ENCODE measurements at places on chromosomes 12 and 14.

- DNase-seq = peak; percentile 51
These were observed 100.5 kb downstream of the PPM1H start for GRCh38 chr12:62834406-62834805.

GRCh38 chr14:99192830-99193229 lies 79.2 kb downstream of the BCL11B start:
- DNase-seq = no peak

GRCh38 chr12:110737532-110737931 lies 5.2 kb downstream of the PPP1CC start:
- no peak for DNase-seq

- DNase-seq = no peak
These were observed 36.1 kb upstream of the NEDD1 start for GRCh38 chr12:96870946-96871345.

GRCh38 chr14:104295681-104296387 lies 157.4 kb downstream of the KIF26A start:
- no peak for DNase-seq

DNA sequence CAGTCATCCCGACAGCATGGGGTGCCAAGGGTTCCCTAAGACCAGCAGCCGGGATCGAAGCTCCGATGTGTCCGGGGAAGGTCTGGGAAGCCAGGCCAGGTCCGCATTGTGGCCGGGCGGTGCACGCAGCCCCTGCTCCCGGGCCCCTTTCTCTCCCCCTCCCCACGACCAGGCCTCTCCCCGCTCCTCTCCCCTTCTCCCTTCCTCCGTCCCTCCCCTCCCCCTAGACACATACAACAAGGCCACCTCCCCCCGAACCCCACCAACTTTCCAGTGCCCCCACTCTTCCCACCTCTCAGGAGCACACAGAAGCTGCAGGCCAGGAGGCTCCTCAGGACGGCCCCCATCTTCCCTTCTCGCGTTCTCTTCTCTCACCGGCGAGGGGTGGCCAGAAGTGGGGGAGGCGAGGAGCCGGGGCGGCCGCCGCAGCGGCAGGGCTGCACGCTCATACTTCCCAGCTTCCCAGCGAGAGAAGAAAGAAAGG lies 413 bp downstream of the LRP6 start:
- DNase-seq = no peak

DNA sequence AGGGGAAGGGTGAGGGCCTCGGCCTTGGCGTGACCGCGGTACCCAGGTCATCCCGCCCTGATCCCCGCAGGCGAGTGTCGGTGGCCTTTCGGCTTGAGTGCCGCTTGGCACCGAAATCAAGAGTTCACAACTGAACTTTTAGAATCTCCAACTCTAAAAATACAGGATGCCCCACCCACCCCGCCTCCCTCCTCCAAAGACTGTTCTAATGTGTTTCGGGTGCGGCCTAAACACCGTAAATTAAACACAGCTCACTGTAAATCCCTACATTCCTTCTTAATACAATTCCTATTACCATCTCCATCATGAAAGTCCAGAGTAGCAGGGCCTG lies 11.4 kb downstream of the SCNN1A start:
- DNase-seq = no peak

DNA sequence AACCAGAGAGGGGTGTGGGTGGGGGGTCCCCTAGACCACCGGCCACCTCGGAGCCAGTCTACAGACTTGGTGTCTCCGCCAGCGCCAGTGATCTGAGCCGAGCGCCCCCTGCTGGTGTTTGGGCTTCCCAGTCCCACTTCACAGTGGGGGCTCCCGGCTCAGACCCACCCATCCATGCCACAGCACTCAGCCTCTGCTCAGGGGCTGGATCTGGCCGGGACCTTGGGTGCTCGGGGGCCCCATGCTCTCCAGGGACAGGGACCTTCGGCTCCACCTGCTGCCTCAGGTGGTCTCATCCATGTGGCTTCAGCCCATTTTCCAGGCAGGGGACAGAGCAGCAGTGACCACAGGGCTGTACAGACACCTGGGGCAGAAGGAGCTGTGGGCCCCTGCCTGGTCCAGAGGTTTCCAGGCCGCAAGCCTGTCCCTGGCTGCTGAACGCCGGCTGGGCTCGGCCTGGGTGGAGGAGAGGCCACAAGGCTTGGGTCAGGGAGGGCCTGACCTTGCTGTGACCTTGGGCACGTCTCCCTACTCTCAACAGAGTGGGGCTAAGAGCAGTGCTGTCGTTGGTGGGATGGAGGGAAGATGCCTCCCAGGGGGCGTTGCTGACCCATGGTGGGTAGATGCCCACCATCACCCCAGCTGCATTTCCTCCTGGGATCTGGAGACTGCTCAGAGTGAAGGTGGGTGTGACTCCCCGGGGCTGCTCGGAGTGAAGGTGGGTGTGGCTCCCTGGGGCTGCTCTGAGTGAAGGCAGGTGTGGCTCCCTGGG lies 86.3 kb downstream of the KIF26A start:
- DNase-seq = peak; percentile 75

- DNase-seq = no peak
These were observed 22.4 kb downstream of the BRI3BP start for GRCh38 chr12:125015680-125016310.

DNA sequence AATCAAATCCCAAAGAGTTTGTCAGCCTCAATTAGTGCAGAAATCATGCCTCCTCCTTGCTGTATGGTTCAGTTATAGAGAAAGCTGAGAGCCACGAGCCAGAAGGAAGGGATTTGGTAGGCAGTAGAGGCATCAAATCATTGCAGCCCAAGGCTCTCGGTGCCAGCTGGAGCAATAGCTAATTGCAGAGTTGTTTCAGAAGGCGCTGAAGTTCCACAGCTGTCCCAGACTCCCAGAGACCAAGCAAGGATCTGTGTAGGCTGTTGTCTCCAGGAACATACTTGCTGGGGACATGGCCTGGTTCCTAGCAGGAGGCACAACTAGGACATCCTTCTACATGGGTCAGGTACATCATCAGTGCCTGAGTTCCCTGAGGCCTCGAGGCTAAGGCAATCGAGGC lies 80.4 kb upstream of the WSCD2 start:
- no peak for DNase-seq

- peak; percentile 20 for DNase-seq
These were observed 123.4 kb downstream of the SLC5A8 start for GRCh38 chr12:101086490-101087135.

Measured in nephron progenitor cell (in vitro differentiated cells).